T-helper 2 cell treated with Interferon-gamma antibody and Interleukin-4, amounts not matched to agents 100 ng/mL and 5 ng/mL, for 36 hours (primary cell): ENCODE measurements at places on chromosomes 6 and 20. TPM values are rescaled to one million over a fixed set of nuclear protein-coding genes. Genes with fewer than 3 reads are reported as not detected.

EYS gene
- not detected in 2 replicates for total RNA-seq

NNAT gene
- total RNA-seq, result not detected in 2 replicates

EEF1A2 gene
- total RNA-seq, result 0.45 and 0.55 TPM in 2 replicates

NKAIN2 gene
- total RNA-seq, result not detected in 2 replicates

NR2E1 gene
- not detected in 2 replicates for total RNA-seq

KIF25 gene
- total RNA-seq, result not detected in 2 replicates

SPTLC3 gene
- 0.73 and 0.95 TPM in 2 replicates for total RNA-seq
